ENCODE measurements at places on chromosomes 6 and 20.

DNA sequence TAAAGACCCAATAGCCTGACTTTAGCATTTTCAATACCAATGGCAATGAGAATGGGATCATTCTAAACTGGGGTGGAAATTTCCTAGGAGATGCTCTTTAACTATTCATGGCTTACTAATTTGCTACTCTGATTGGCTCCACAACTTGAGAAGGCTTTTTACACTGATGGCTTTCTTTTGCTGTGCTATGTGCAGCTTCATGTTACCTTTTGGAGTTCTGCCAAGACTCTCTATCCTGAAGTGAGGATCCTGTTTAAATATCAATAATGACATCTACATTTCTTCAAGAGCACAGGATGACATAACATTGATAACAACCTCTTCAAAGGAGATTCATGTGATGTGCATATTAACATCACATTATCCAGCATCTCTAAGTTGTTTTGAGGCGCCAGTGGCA is 43.4 kb upstream of the SIRPG start:
- H3K27ac ChIP-seq = no peak overlapping the region
- H3K4me1 ChIP-seq = no peaks in the 10 kb centered on the region
- H3K4me3 ChIP-seq = no peak overlapping the region
- no peaks in the 10 kb centered on the region for H3K36me3 ChIP-seq
- H3K27me3 ChIP-seq = peaks cover 12% of the 10 kb centered on the region

- DNase-seq = peak; percentile 13
- H3K36me3 ChIP-seq = no peaks in the 10 kb centered on the region
- no peak overlapping the region for H3K4me3 ChIP-seq
- peaks cover 6% of the 10 kb centered on the region for H3K4me1 ChIP-seq
- no peak overlapping the region for H3K27ac ChIP-seq
- no peaks in the 10 kb centered on the region for H3K27me3 ChIP-seq
These were observed 38.5 kb downstream of the SOD2 start for GRCh38 chr6:159654483-159655098.

- no peaks in the 10 kb centered on the region for H3K4me1 ChIP-seq
- DNase-seq = peak; percentile 22
- H3K36me3 ChIP-seq = no peaks in the 10 kb centered on the region
- H3K4me3 ChIP-seq = no peak overlapping the region
- peaks cover 23% of the 10 kb centered on the region for H3K27me3 ChIP-seq
These were observed 5.6 kb upstream of the PHACTR3 start for GRCh38 chr20:59598625-59599310.

GRCh38 chr6:170032197-170032596 is 258.7 kb downstream of the DLL1 start:
- no peak overlapping the region for H3K27ac ChIP-seq
- no peaks in the 10 kb centered on the region for H3K27me3 ChIP-seq
- H3K4me3 ChIP-seq = no peak overlapping the region
- no peaks in the 10 kb centered on the region for H3K36me3 ChIP-seq

GRCh38 chr6:32845384-32845884 is 1.6 kb upstream of the PSMB8 start:
- no peaks in the 10 kb centered on the region for H3K36me3 ChIP-seq
- H3K4me1 ChIP-seq = peaks cover 7% of the 10 kb centered on the region
- H3K4me3 ChIP-seq = no peak overlapping the region
- no peaks in the 10 kb centered on the region for H3K27me3 ChIP-seq

DNA sequence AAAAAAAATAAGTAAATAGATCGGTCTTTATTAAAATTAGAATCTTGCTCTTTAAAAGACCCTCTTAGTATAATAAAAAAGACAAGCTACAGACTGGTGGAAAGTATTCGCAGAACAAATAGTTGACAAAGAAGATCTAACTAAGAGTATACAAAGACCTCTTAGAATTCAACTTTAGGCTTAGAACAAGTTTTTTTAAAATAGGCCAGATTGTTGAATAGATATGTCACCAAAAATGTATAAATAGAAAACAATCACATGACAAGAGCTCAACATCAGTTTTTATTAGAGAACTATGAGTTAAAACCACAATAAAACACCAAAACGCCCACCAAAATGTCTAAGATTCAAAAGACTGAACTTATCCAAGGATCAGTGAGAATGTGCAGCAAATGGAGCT is 632.7 kb upstream of the PTCHD4 start:
- DNase-seq = no peak
- no peaks in the 10 kb centered on the region for H3K36me3 ChIP-seq
- no peak overlapping the region for H3K27ac ChIP-seq
- H3K4me1 ChIP-seq = no peaks in the 10 kb centered on the region

DNA sequence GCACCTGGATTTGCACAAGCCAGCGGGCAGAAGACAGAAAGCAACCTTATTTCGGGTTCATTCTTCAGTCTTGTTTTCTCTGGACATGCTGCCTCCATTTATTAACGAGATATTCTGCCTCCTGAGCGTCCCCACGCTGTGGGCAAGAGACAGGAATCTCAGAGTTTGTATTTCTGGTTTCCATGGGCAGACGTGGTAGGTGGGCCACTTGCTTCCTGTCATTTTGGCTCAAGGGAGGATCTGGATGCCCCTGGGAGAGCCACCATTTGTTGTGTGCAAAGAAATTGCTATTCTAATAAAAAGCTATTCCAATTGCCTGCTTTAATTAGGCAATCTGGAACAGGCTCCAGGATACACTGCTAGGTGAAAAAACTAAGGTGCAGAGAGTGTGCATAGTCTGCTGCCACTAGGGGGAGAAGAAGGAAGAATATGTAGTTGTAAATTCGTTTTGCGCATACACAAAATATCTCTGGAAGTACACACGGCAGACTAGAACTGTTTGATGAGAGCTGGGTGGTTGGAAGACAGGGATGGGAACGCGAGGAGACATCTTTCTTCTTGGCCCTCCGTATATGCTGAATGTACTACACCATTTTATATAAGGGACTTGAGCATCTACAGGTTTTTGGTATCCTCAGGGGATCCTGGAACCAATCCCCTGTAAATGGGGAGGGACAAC is 30.1 kb upstream of the SLC16A10 start:
- peak; percentile 47 for DNase-seq
- H3K27me3 ChIP-seq = peaks cover 2% of the 10 kb centered on the region
- H3K4me1 ChIP-seq = peaks cover 3% of the 10 kb centered on the region
- H3K4me3 ChIP-seq = no peak overlapping the region

DNA sequence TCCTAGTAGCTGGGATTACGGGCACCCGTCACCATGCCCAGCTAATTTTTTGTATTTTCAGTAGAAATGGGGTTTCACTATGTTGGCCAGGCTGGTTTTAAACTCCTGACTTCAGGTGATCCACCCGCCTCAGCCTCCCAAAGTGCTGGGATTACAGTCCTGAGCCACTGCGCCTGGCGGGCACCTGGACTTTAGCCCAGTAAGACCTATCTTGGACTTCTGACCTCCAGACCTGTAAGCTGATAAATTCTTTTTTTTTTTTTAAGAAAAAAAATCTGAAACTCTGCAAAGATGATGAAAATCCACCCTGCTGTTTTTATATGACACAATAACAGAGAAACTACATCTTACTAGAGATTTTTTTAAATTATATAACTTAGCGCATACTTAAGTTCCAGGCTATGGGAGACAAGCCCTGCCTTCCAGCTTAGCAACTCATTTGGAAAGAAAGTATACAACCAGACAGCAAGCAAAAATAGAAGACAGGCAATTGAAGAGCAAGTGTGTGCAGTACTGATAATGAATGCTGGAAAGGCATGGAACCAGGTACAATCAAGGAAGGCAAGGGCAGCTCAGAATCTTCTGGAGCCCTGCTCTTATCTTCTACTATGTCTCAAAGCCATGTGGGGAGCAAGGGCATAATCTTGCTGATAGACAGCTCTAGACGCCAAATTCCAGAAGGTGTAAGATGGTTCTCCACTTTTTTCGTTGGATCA is 104.2 kb downstream of the CD83 start:
- no peak overlapping the region for H3K27ac ChIP-seq
- peaks cover 2% of the 10 kb centered on the region for H3K27me3 ChIP-seq
- no peak for DNase-seq
- no peak overlapping the region for H3K4me3 ChIP-seq
- no peaks in the 10 kb centered on the region for H3K4me1 ChIP-seq

DNA sequence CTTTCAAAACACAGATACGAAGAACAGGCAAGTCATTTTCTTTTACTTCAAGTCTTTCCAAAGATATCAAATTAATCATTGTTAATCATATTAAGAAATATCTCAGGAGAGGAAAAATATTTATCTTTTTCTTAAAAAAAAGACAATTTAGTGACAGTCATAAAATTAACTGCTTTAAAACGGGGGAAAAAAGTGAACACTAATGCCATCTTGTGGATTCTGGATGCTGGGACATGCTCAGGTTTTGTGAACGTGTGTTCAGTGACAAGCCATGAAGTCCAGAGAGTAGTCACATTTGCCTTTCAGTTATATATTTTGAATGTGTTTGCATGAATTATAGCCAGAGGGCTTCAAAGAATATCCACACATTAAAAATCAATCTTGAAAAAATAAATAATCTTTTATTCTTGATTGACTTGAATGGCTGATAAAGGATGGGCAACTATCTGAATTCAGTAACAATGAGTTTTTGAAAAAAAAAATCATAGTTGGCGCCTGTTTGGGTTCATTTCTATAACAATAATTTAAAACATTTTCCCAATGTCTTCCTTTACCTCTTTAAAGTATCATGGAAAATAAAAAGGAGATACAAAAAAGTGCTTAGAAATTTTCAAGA is 74.7 kb upstream of the NOX3 start:
- H3K36me3 ChIP-seq = no peaks in the 10 kb centered on the region
- no peaks in the 10 kb centered on the region for H3K27me3 ChIP-seq
- H3K27ac ChIP-seq = no peak overlapping the region
- no peaks in the 10 kb centered on the region for H3K4me1 ChIP-seq
- no peak overlapping the region for H3K4me3 ChIP-seq
- no peak for DNase-seq

GRCh38 chr20:9616455-9616805 is 102.0 kb downstream of the LAMP5 start:
- no peaks in the 10 kb centered on the region for H3K27me3 ChIP-seq
- H3K4me3 ChIP-seq = no peak overlapping the region
- H3K27ac ChIP-seq = no peak overlapping the region
- no peak for DNase-seq

- H3K27me3 ChIP-seq = no peaks in the 10 kb centered on the region
- no peaks in the 10 kb centered on the region for H3K36me3 ChIP-seq
- DNase-seq = no peak
- peak overlapping the region; percentile 59 for H3K27ac ChIP-seq
- no peak overlapping the region for H3K4me3 ChIP-seq
- H3K4me1 ChIP-seq = no peaks in the 10 kb centered on the region
These were observed 176.0 kb downstream of the MRPL14 start for GRCh38 chr6:43951063-43951755.

GRCh38 chr6:31739639-31740396 is at the start of gene MSH5:
Gene MSH5, plus strand, starts transcription at chr6:31740005. Its CDS starts 462 bp downstream, at chr6:31740467.
- peak within 1 kb of the TSS; percentile 100 for H3K27ac ChIP-seq
- H3K27me3 ChIP-seq = no peaks in the 10 kb centered on the region
- peaks cover 32% of the 10 kb centered on the region for H3K4me1 ChIP-seq
- peak within 1 kb of the TSS; percentile 79 for H3K4me3 ChIP-seq
- DNase-seq = peak; percentile 96
